ENCODE measurements at places on chromosomes 7 and 10. TPM values are rescaled to one million over a fixed set of nuclear protein-coding genes. Genes with fewer than 3 reads are reported as not detected.
A peak's percentile ranks its signal among the peaks of the same experiment; 100 is the strongest.

DNA sequence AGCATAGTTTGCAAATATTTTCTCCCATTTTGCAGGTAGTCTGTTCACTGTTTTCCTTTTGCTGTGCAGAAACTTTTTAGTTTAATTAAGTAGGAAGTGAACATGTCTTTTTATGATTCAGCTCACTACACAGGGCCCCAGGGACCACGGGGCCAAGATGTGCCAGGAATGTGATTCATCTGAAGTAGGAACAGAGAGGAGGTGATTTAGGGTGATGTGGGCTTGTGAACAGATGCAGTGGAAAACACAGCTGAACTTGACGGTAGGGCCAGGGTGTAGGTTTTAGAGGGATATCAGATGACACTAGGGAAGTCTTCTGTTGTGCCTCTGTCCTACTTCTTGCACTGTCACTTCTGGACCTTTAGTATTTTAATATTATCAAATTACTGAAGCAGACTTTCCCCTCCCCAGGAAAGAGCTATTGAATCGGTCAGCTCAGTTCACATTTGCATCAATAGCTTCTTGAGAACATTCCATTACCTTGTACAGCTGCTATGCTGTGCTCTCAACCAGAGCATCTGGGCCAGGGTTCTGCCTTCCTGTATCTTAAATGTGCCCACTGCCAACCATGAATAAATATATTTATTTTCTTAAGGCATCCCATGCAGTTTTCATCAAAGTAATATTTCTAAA is 96.9 kb downstream of the OSBPL3 start:
- H3K4me3 ChIP-seq, result no peak overlapping the region
- peaks cover 11% of the 10 kb centered on the region for H3K4me1 ChIP-seq
- peak overlapping the region; percentile 3 for H3K27ac ChIP-seq
- peaks cover 36% of the 10 kb centered on the region for H3K36me3 ChIP-seq

DNA sequence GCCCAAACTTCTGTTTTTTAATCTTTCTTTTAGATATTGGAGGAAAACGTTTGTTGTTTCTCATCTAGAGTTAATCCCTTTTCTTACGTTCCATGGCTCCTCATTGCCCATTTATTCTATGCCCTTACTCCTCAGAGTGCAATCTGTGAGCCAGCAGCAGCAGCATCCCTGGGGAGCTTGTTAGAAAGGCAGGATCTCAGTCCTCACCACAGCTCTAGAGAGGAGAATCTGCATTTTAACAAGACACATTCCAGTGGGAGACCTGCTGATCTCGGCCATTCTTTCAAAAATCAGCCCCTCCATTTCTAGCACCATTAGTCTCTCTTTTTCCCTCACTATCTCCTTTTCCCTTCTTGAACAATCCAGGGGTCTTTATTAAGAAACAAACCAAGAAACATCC is 84.4 kb upstream of the NOBOX start:
- H3K36me3 ChIP-seq, result no peaks in the 10 kb centered on the region
- no peaks in the 10 kb centered on the region for H3K4me1 ChIP-seq

DNA sequence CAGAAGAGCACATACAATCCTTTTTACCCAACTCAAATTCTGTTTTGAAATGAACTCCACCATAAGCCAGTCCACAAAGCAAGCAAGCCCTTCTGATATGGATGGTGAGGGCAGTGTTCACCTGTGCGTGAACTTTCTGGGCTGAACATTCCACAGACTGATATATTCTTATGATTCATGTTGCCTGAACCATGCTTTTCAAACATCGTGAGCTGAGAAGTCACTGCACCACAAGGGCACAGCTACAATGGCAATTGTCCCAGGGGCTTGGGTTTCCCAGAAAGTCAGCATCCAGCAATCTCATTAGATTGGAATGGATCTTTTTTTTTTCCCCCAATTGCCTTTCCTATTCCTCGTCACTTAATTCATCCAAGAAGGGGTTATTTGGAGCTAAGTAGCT is 86.9 kb upstream of the ZNF438 start:
- H3K36me3 ChIP-seq, result peaks cover 5% of the 10 kb centered on the region
- no peak for DNase-seq
- no peak overlapping the region for H3K27ac ChIP-seq
- no peaks in the 10 kb centered on the region for H3K4me1 ChIP-seq
- H3K4me3 ChIP-seq, result no peak overlapping the region

- no peaks in the 10 kb centered on the region for H3K36me3 ChIP-seq
- DNase-seq, result no peak
- no peaks in the 10 kb centered on the region for H3K4me1 ChIP-seq
- no peak overlapping the region for H3K27ac ChIP-seq
- H3K27me3 ChIP-seq, result no peaks in the 10 kb centered on the region
- no peak overlapping the region for H3K4me3 ChIP-seq
These were observed 291.7 kb downstream of the AUTS2 start for GRCh38 chr7:69889976-69890351.

DNA sequence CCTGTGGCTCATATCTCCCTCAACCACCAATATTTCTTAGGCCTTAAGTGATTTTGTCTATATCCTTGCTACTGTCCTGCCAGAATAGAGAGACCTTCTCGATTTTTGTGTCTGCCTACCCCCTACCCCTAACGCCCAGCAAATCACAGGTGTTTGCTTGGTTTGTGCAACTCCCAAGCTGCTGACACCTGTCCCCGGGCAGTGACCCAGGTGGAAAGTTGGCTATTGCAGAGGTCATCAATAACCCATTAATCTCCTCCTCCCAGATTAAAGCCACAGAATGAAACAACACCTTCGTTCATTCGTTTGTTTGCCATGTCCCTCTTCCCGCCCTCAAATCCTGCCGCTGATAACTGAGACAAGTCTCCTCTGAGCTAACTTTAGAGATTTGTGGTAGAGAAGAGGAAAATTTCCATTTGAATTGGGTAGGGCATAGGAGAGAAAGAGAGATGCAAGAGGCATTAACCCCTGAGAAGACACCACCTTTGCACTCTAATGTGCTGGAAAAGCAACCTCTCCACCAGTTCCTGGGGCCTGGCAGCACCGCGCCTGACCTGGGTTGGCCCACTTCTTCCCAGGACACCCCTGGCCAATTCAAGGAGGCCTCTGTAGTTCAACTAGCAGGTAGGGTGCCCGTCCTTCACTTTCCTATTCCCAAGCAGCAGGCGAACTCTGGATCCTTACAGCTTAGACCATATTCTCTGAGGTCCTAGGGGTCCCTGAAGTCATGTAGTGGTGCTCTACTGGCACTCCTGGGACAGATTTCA is 3.0 kb downstream of the NEUROG3 start:
- no peak for DNase-seq
- peaks cover 87% of the 10 kb centered on the region for H3K27me3 ChIP-seq
- no peaks in the 10 kb centered on the region for H3K4me1 ChIP-seq
- H3K4me3 ChIP-seq, result no peak overlapping the region
- H3K27ac ChIP-seq, result no peak overlapping the region
- H3K36me3 ChIP-seq, result no peaks in the 10 kb centered on the region

GRCh38 chr10:51367127-51367526 is 292.8 kb downstream of the PRKG1 start:
- no peaks in the 10 kb centered on the region for H3K4me1 ChIP-seq
- no peak overlapping the region for H3K27ac ChIP-seq
- no peaks in the 10 kb centered on the region for H3K36me3 ChIP-seq
- peaks cover 39% of the 10 kb centered on the region for H3K27me3 ChIP-seq
- H3K4me3 ChIP-seq, result no peak overlapping the region

- no peak overlapping the region for H3K27ac ChIP-seq
These were observed 27.7 kb downstream of the SHOC2 start for GRCh38 chr10:110947061-110947595.

DNA sequence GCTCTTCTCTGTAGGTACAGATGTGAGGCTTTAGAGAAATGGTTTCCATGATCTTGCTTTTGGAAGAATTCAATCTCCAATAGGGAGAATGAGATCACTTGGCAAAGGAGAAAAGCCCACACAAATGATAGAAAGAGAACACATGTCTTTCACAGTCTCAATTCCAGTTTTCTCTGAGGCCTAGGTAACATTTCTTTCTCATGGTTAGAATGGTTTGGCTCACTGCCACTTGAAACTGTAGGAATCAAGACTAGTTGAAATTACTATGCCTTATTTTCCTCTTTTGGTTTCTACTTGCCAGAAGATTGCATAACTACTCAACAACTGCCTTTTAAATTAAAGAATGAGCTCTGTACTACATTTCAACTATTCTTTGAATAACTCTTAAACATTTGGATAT is 276.5 kb upstream of the TEX47 start:
- no peak overlapping the region for H3K4me3 ChIP-seq
- no peaks in the 10 kb centered on the region for H3K4me1 ChIP-seq
- H3K36me3 ChIP-seq, result no peaks in the 10 kb centered on the region
- DNase-seq, result no peak
- no peak overlapping the region for H3K27ac ChIP-seq
- no peaks in the 10 kb centered on the region for H3K27me3 ChIP-seq

DNA sequence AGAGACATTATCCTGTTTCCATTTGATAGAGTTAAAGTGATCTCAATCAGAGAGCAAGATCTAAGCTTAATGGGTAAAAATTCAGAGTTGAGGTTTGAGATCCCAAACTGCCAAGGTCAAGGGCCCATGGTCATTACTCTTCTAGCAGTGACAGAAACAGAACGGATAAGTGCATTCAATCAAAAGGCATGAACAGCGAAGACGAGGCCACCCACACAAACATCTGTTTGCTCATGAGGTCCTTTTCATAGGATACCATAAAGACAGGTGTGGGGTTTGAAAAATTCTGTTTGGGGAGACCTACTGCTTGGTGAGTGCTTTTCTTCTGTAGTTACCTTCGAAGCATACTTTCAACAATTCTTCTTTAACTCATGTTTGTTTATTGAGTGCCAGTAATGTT is 58.3 kb downstream of the SEMA3C start:
- DNase-seq, result no peak
- H3K27me3 ChIP-seq, result no peaks in the 10 kb centered on the region
- peaks cover 26% of the 10 kb centered on the region for H3K36me3 ChIP-seq
- no peak overlapping the region for H3K4me3 ChIP-seq

DNA sequence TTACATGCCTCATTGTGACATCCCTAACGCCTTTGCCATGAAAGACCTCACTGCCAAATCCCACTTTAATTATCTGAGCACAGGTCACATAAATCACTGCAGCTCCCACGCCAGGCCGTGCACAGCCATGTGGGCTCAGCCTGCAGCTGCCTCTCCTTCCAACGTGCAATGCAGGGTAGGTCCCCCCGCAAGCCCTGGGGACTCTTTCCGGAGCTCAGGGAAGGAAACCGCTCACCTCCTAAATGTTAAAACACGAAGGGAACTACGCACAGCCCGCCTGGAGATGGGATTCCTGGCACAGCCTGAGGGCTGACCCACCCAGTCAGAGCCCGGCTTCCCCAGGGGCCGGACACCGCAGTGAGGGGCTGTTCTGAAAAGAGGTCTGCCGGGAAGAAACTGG is 128.0 kb downstream of the MAD1L1 start:
- no peak for DNase-seq
- H3K4me1 ChIP-seq, result peaks cover 10% of the 10 kb centered on the region
- H3K27ac ChIP-seq, result peak overlapping the region; percentile 6
- H3K36me3 ChIP-seq, result no peaks in the 10 kb centered on the region
- no peaks in the 10 kb centered on the region for H3K27me3 ChIP-seq

DNA sequence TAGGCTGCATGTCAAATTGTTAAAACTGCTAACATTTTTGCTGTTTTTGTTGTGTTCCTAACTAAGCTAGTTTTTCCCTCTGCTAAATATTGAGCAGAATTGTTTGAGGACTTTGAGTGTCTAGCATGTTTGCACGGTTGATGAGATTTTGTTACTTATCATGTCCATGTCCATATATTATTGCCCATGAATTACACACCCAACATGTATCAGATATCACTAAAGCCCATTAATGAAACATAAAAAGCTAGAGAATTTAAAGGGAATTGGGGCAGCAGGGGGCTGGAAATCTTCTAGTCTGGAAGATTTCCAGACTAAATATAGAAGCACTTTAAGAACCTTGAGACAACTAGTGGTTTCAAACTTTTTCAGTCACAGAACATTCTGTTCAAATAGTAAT is 197.7 kb downstream of the SNX10 start:
- H3K27me3 ChIP-seq, result no peaks in the 10 kb centered on the region
- no peak for DNase-seq
- no peak overlapping the region for H3K4me3 ChIP-seq
- H3K4me1 ChIP-seq, result peaks cover 20% of the 10 kb centered on the region
- no peak overlapping the region for H3K27ac ChIP-seq

- no peak for DNase-seq
- H3K27ac ChIP-seq, result no peak overlapping the region
- no peak overlapping the region for H3K4me3 ChIP-seq
- H3K36me3 ChIP-seq, result no peaks in the 10 kb centered on the region
- peaks cover 8% of the 10 kb centered on the region for H3K4me1 ChIP-seq
These were observed 16.1 kb upstream of the PTTG1IP2 start for GRCh38 chr7:90453259-90453891.

DNA sequence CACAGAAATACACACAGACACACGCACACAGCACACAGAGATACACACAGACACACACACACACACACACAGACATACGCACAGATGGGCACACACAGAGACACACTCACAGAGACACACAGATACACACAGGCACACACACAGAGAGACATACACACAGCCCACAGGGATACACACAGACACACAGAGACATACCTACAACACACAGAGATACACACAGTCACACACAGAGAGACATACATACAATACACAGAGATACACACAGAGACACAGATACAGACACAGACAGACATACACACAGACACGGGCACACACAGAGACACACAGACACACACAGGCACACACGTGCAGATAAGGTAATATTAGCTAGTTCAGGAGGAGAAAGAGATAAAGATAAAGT is 76.9 kb downstream of the EGFR start:
- peak overlapping the region; percentile 76 for H3K27ac ChIP-seq
- H3K4me1 ChIP-seq, result peaks cover 47% of the 10 kb centered on the region
- DNase-seq, result no peak
- peaks cover 71% of the 10 kb centered on the region for H3K36me3 ChIP-seq
- no peak overlapping the region for H3K4me3 ChIP-seq
- H3K27me3 ChIP-seq, result no peaks in the 10 kb centered on the region

DNA sequence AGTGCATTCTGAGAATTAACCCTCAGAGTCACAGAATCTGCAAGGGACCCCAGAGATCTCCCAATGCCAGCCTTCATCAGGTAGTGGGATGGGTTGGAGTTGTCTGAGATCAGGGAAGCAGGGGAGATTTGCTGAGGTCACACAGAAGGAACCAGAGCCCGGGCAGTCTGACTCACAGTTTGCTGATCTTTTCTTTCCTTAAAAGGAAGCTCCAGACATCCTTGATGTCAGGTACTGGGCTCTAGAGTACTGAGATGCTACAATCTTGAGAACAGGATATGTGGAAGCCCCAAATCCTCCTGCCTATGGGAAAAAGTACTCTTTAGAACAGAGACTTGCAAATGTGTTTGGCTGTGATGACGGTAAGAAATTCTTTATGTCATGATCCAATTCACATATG is 706 bp downstream of the TBATA start:
- no peak for DNase-seq
- H3K27ac ChIP-seq, result no peak overlapping the region
- no peaks in the 10 kb centered on the region for H3K36me3 ChIP-seq
- peaks cover 13% of the 10 kb centered on the region for H3K27me3 ChIP-seq

The BNIP3 gene
- 47.0 TPM for total RNA-seq

The LRIT1 gene
- total RNA-seq, result not detected

The TMEM270 gene
- not detected for total RNA-seq

The CPA2 gene
- not detected for total RNA-seq

The AP1S1 gene
- total RNA-seq, result 72.1 TPM

The UCMA gene
- not detected for total RNA-seq

The NYAP1 gene
- total RNA-seq, result not detected

The PRTFDC1 gene
- not detected for total RNA-seq

The HYAL4 gene
- not detected for total RNA-seq

All from MCF 10A (cell line).